HL-60 (cell line): ENCODE measurements at places on chromosomes 7 and 10.
A peak's percentile ranks its signal among the peaks of the same experiment; 100 is the strongest.

DNA sequence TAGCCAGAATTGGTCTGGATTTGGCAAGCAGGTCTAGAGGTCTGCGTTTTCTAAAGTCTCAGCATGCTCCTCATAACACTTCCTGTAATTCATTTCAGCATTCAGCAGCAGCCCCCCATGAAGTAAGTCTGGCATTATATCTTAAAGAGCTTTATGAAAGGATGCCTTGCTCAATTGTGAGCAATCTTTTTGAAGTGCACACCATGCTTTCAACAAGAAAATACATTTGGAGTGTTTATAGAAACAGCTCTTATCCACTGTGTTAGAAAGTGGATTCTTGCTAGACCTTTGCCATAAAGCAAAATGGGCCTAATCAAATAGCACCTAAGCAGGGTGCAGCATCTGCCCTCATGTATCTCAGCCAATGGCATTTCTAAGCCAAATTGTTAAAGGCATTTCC, 378.0 kb upstream of the AKR1E2 start:
- no peak for DNase-seq

DNA sequence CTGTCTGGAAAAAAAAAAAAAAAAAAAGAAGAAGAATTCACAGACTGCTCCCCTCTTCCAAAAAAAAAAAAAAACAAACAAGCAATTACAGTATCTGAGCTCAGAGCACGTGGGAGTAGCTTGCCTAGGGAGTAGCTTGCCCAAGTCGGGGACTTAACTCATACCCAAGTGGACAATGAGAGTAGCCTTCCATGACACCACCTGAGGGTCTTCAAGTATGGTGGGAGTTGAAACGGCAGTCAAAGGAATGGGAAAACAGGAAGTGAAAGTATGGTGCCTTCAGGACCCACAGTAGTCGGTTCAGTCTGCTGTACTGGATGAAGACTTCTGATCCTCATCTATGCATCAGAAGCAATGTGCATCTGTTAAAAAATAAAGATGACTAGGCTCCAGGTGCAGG, 10.6 kb downstream of the VOPP1 start:
- no peak for DNase-seq

DNA sequence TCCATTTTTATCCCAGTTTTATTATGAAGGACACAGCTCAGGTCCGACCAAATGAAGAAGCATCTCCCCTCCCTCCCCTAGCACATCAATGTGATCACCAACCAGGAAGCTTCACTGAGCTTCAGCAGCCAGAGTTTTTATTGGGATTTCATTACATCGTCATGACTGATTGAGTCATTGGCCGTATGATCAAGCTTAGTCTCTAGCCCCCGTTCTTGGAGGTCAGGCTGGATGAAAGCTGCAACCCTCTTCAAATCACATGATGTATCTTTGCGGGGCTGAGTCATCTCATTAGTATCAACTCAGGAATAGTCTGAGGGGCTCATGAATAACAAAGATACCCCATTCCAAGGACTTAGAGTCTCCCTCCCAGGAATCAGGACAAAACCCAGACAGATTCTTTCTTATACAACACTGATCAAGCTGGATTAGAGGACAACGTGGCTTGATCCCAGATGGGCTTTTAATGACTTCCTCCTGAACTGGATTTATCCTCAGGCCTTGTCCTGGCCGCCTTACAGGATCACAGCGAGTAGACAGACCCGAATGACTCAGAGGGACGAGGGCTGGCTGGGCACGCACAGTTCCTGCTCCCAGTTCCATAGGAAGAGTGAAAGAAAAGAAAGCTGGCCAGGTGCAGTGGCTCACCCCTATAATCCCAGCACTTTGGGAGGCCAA, 14.5 kb downstream of the LIMK1 start:
- DNase-seq, result no peak

GRCh38 chr10:6458814-6459213, 121.3 kb downstream of the PRKCQ start:
- peak; percentile 1 for DNase-seq

DNA sequence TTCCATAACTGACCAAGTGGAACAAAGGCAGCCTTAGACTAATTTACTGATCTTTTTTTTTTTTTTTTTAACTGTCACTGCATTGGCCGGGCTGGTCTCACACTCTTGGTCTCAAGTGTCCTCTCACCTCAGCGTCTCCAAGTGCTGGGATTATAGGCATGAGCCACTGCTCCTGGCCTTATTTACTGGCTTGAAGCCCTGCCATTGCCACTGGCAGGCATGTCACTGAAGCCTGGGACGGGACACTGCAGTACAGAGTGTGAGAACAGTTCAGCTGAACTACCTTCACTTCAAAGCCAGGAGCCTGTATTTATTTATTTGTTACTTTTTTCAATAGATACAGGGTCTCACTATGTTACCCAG, 15.4 kb upstream of the ARHGAP12 start:
- DNase-seq, result no peak

GRCh38 chr10:73126343-73126742, 16.1 kb downstream of the NUDT13 start:
- DNase-seq, result no peak

DNA sequence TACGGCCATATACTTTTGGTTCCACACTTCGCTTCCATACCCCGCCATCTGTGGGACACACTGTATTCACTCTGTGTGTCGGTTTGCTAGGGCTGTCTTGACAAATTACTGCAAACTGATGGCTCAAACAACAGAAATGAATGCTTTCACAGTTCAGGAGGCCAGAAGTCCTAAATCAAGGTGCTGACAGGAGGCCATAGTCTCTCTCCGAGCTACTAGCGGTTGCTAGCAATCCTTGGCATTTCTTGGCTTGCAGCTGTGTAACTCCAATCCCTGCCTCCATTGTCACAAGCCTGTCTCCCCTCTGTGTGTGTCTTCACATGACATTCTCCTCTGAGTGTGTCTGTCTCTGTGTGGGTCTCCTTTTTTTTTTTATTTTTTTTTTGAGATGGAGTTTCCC, 28.9 kb upstream of the BMPR1A start:
- no peak for DNase-seq
